Pulmonary artery endothelial cell (primary cell): ENCODE measurements at places on chromosomes 1 and 21. TPM values are rescaled to one million over a fixed set of nuclear protein-coding genes. Genes with fewer than 3 reads are reported as not detected.

DNA sequence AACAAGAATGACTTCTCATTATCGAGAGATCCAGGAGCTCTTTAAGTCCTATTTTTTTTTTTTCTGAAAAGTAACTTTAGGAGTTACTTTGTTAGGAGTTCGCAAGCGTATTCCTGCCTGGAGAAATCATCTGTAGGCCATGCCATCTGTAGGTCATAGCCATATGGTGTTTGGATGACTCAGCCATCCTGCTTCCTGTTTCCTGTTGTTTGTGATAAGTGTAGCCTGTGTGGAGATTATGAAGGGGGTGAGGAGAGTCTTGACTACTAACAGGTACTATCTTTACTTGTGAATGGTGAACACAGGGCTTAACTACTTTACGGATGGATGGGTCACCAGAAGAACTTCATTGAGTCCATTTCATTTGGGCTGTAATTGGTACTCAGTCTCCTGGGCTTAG is 327.2 kb downstream of the PTPRU start:
- DNase-seq = peak; percentile 60

DNA sequence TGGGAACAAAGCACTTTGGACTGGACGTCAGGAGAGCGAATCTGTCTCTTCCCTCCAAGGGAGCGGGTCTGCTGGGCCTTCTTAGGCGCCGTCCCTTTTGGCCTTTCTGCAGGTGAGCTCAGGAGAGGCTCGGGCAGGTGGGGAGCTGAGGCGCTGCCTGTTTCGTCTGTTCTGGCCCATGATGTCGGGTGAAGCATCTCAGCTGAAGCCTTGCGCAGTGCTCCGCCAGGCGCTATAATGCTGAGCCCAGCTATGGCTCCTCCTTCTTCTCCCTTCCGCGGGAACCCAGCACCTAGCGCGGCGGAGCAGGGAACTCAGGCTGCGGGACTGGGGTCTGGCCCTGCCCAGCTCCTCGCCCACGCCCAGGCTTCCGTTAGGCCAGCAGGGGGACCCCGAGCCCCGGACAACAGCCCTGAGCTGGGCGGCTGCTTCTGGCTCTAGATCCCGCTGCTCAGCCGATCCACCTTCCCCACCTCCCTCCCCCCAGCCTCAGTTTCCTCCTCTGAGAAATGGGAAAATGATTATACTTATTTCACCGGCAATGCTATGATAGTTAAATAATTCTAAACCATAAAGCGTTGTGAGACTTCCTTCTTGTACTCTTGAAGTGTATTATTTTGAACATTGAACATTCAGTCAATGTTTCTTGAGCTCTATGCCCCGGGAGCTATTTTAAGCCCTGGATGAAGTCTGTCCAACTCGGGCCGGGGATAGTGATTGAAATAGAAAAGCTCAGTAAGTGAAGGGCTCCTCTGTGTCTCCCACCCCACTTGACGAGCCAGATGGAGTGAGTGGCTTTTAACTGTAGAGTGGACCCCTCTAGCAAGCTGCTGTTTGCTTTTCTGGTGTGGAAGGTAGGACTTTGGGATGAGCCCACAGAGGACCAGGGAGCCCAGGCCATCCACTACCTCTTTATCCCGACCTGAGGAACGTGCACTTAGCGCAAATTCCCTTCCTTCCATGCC is 9.6 kb upstream of the ADORA1 start:
- no peak for DNase-seq

- peak; percentile 32 for DNase-seq
Measured at GRCh38 chr1:230303822-230304221, 122.3 kb downstream of the PGBD5 start.

GRCh38 chr1:153354515-153355193 is 3.0 kb upstream of the S100A9 start:
- DNase-seq = no peak

GRCh38 chr1:67687649-67688048 is 2.6 kb downstream of the GADD45A start:
- DNase-seq = no peak

- DNase-seq = no peak
Measured at GRCh38 chr1:246582301-246583055, 16.2 kb downstream of the CNST start.

DNA sequence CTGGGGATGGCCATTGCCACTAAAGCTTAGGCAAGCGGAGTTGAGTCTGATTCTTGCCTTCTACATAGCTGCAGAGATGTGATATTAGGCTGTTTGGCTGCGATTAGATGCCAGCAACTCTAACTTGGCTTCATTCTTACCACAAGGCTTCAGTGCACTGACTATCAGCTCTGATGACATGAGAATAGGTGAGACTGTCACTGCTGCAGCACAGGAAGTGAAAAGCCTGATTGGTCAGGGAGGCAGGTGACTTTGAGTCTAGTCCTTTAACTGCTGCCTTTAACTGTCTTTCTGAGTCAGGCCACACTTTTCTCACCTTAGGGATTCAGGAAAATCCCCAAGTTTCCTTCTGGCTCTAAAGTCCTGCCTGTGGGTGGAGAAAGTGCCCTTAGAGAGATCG is 14.1 kb upstream of the PLXNA2 start:
- no peak for DNase-seq

DNA sequence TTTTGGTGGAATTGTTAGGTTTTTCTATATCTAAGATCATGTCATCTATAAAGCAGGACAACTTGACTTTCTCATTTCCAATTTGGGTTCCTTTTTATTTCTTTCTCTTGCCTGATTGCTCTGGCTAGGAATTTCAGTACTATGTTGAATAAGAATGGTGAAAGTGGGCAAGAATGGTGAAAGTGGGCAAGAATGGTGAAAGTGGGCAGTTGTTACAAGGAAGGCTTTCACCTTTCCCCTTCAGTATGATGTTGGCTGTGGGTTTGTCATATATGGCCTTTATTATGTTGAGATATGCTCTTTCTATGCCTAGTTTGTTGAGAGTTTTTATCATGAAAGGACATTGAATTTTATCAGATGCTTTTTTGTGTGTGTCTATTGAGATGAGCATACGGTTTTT is 64.5 kb downstream of the XPR1 start:
- DNase-seq = no peak

DNA sequence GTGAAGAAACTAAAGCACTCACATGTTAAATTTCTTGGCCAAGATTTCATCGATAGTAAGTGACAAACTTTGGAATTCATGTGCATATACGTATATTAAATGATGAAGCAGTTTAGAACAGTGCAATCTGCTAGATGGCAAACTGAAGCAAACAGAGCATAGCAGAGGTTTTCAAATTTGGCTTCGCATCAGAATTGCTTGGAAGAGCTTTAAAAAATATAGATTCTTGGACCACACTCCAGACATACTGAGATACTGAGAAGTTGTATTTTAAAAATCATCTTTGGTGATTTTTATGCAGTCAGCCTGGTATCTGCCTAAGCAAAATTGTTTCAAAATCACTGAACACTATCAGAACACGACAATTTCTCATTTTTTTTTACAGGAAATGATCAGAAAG is 709.2 kb downstream of the PLA2G4A start:
- DNase-seq = no peak

GRCh38 chr1:186175588-186175987 is 199.5 kb downstream of the TPR start:
- DNase-seq = no peak

- no peak for DNase-seq
Measured at GRCh38 chr1:234913771-234914170, 214.9 kb downstream of the TOMM20 start.

DNA sequence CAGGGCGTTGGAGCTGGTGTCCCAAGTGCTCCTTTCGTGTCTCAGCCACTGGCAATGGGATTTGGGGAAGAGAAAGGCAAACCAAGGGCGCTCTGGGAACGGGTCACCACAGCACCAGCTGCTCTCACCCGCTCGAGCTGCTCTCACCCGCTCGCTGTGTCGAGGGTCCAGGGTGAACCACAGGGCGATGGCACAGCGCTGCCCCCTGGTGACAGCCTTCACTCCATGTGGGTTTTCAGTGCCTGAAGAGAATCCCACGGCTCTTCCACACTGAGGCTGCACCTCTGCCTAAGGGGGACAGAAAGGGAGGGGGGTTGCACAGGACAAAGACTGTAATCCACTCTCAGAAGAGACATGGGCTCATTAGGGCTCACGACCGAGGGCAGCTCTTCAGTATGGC is 7.1 kb upstream of the CLDN19 start:
- DNase-seq = no peak

- no peak for DNase-seq
Measured at GRCh38 chr1:75641325-75641724, 30.4 kb upstream of the SLC44A5 start.

DNA sequence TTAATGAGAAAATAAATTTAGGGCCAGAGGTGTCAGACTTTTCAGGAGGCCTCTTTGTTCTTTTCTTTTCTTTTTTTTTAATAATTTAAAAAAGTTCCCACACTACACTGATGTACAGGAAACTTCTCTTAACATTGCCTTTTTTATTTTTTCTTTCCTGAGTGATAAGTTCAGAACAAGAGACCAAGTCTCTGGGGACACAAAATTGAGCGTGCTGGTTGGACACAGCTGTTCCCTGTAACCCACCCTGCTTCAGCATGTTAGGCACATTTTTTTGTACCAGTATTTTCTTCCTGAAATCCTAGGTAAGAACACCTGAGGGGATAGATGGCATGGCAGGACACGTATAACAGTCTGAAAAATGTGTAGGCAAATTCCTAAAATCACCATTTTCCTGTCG is 50.1 kb downstream of the PBX1 start:
- no peak for DNase-seq

DNA sequence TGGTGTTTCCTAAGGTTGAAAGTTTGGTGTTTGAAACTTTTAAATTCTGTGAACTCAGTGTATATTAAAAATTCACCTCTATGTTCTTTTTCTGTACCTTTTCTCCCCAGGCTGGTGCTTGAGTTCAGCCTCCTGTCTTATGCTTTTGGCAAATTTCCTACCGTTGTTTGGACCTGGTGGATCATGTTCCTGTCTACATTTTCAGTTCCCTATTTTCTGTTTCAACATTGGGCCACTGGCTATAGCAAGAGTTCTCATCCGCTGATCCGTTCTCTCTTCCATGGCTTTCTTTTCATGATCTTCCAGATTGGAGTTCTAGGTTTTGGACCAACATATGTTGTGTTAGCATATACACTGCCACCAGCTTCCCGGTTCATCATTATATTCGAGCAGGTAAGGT is 24.9 kb upstream of the AXDND1 start:
- DNase-seq = no peak

GRCh38 chr1:78369546-78369945 is 121.2 kb upstream of the PTGFR start:
- no peak for DNase-seq

DNA sequence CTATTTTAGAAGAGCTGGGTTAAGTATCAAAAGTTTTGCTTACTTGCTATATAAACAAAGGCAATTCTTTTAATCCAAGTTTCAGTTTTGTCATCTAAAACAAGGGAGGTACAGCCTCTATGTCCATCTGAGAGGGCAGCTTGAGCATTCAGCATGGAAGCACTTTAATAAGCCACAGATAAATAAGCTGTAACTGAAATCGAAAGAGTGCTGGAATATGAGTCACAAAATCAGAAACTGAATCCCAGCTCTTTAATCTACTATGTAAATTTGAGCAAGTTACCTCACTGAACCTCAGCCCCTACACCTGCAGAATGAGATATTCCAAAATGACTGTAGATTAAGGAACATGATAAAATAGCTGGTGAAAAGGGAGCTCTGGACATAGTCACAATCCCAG is 80.0 kb upstream of the HP1BP3 start:
- no peak for DNase-seq

GRCh38 chr1:237556911-237557310 is 333.8 kb downstream of the ZP4 start:
- DNase-seq = no peak

- DNase-seq = no peak
Measured at GRCh38 chr1:117499071-117499470, 106.8 kb upstream of the TENT5C start.

GRCh38 chr21:36859744-36860501 is 106.5 kb downstream of the HLCS start:
- peak; percentile 8 for DNase-seq

GRCh38 chr21:46116189-46116775 is 18.4 kb downstream of the COL6A2 start:
- DNase-seq = no peak

DNA sequence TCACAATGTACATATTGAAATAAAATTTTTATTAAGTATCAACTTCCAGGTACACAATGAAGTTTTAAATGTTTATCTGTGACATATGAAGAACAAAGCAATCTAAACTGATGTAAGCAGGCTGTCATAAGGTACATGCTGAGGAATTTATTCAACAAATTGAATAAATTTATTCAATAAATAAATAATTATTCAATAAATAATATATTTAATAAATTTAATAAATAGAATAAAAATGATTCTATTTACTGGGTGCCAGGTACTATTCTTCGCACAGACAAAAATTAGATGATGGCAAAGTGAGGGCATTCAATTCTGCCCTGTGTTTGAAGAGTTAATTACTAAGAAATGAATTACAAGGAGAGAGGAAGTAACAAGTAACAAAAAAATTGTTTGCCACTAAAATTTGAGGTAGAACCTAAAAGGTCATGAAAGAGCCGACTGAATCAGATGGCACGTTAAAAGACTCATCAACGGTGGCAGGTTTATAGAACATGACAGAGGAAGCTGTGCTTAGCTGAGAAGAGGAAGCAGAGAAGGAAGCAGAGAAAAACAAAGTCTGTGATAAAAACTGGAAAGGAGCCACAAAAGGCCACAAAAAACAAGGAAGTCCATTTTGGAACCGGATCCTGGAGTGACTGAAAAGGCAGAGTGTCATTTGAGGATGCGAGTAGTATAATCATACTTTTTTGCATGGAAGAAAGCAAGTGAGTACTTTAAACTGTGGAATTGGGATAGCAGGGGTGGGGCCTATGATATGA is 2.2 kb upstream of the USP24 start:
- no peak for DNase-seq

GRCh38 chr1:170623171-170623570 is 40.8 kb upstream of the PRRX1 start:
- no peak for DNase-seq

DNA sequence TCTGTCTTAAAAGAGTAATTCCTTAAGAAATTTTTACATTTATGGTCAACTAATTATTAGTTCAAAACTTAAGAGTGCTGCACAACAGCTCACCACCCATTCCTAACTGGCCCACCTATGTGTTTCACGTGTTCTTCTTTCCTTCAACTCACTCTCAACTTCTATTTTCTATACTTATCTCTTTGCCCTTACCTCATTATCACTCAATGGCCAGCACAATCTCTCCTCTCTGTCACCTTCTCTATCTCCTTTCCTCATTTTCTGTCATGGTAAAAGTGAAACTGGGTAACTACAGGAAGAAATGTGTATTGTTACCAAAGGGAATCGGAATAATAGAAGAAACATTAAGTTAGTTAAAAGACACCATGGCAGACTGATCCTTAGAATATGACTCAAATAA is 43.1 kb downstream of the DENND1B start:
- DNase-seq = no peak

SPOCD1 gene
- 32.6 and 74.8 TPM in 2 replicates for total RNA-seq

PFKFB2 gene
- total RNA-seq = 1.1 and 1.8 TPM in 2 replicates

C4BPB gene
- not detected in 2 replicates for total RNA-seq

SPRR2E gene
- total RNA-seq = not detected in 2 replicates

PAPPA2 gene
- total RNA-seq = 0.40 and 2.2 TPM in 2 replicates

SH3BGRL3 gene
- total RNA-seq = 29.7 and 35.7 TPM in 2 replicates

NLRP3 gene
- total RNA-seq = not detected in 2 replicates

PLD5 gene
- not detected in 2 replicates for total RNA-seq

LCE6A gene
- not detected in 2 replicates for total RNA-seq

TRABD2B gene
- total RNA-seq = not detected in 2 replicates
